Kidney (tissue), 22 donors: ENCODE measurements at places on chromosomes 2 and 18.
A peak's percentile ranks its signal among the peaks of the same experiment; 100 is the strongest.

DNA sequence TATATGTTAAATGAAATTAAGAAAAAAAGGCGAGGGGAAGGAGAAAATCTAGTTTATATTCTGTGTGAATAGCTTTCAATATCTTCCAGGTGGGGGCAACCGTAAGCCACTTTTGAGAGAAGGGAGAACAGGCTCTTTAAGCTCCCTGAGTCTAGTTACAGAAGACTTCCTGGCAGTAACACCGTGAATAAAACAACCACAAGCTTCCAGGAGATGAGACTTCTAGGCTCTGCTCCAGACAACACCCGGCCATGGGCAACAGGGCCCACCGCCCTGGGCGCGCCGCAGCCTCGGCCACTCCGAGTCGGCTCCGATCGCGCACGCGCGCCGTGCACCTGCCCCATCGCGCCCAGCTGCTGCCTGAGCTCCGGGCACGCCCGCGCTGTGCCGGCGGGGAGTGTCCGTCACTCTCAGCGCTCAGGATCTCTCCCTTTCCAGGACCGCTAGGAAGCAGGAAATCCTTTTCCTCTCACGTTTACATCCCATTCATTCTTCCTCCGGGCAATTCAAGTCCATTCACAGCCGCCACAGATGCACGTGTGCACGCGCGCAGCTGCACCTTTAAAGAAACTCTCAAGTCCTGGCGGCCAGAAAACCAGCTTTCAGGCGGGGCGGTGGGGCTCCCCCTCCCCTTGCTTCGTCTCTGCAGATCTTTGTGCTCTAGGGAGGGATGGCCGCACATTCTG, 19.4 kb upstream of the PAX3 start:
- H3K4me1 ChIP-seq, result no peaks in the 10 kb centered on the region
- peaks cover 34% of the 10 kb centered on the region for H3K27me3 ChIP-seq
- H3K36me3 ChIP-seq, result no peaks in the 10 kb centered on the region
- peak; percentile 87 for DNase-seq
- H3K4me3 ChIP-seq, result peak overlapping the region; percentile 74

DNA sequence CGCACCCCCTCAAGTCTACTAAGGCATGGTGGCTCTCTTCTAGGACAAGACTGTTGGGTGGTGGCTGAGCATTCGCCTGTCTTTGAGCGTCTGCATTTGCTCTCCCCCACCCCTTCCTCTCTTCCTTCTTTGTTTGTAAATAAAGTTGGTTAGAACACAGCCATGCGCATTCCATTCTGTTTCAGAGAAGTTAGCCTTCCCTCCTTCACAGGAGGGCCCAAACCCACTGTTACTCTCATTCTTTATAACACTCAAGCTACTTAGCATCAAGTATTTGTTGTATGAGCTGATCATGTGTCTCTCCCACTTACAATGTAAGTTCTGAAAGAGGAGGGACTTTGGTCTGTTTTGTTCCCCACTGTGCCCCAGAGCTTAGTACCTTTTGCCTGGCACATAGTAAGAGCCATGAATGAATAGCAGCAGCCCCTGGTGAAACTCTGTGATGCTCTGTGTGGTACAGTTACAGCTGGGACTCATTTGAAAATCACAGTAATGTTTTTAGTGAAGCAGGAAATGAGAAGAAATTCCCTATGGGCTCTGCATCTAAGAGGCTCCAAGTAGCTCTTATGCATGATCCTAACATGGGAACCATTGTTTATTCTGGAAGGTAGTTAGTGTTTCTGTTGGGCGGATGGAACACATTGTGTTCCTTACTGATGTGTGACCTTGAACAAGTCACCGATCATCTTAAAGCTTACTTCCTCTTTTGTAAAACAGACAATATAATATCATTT, 7.7 kb downstream of the MGAT5 start:
- no peak for DNase-seq
- no peaks in the 10 kb centered on the region for H3K36me3 ChIP-seq
- H3K4me1 ChIP-seq, result no peaks in the 10 kb centered on the region
- no peak overlapping the region for H3K4me3 ChIP-seq
- H3K27me3 ChIP-seq, result no peaks in the 10 kb centered on the region

GRCh38 chr2:190319555-190320498, at the start of gene HIBCH:
TSS of gene HIBCH (minus strand) at chr2:190319826. CDS start at chr2:190319750, 76 bp downstream.
- peaks cover 9% of the 10 kb centered on the region for H3K4me1 ChIP-seq
- peak within 1 kb of the TSS; percentile 96 for H3K4me3 ChIP-seq
- no peaks in the 10 kb centered on the region for H3K27me3 ChIP-seq
- DNase-seq, result peak; percentile 99
- H3K36me3 ChIP-seq, result no peaks in the 10 kb centered on the region
- H3K27ac ChIP-seq, result peak within 1 kb of the TSS; percentile 98

DNA sequence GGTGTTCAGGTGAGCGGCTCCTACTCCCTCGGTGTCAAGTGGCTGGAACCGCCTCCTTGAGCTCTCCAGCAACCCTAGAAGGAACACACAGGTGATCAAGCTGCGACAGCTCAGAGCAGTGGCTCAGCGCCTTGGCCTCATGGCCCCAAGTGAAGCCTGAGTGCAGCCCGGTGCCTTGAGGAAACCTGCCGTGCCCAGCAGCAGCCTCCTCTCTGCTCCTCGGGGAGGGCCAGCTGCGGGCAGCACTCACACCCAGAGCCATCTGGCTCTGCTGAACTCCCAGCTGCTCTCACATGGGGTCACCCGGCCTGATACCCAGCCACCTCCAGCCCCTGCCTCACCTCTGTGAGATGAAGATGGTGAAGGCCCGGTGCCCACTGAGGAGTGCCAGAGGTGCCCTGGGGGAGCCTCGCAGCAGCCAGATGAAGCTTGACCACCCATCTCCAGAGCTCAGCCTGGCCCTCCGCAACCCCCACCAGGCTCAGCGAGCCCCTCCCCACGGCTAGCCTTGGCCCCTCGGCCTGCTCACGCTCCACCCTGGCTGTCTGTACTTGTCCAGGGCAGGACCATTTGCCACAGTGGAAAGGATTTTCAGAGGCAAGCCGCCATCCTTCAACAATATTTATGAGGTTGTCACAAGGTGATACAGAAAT, 70.6 kb upstream of the RAB6C start:
- no peak overlapping the region for H3K4me3 ChIP-seq
- no peaks in the 10 kb centered on the region for H3K27me3 ChIP-seq
- no peak overlapping the region for H3K27ac ChIP-seq
- no peaks in the 10 kb centered on the region for H3K36me3 ChIP-seq
- peak; percentile 31 for DNase-seq

DNA sequence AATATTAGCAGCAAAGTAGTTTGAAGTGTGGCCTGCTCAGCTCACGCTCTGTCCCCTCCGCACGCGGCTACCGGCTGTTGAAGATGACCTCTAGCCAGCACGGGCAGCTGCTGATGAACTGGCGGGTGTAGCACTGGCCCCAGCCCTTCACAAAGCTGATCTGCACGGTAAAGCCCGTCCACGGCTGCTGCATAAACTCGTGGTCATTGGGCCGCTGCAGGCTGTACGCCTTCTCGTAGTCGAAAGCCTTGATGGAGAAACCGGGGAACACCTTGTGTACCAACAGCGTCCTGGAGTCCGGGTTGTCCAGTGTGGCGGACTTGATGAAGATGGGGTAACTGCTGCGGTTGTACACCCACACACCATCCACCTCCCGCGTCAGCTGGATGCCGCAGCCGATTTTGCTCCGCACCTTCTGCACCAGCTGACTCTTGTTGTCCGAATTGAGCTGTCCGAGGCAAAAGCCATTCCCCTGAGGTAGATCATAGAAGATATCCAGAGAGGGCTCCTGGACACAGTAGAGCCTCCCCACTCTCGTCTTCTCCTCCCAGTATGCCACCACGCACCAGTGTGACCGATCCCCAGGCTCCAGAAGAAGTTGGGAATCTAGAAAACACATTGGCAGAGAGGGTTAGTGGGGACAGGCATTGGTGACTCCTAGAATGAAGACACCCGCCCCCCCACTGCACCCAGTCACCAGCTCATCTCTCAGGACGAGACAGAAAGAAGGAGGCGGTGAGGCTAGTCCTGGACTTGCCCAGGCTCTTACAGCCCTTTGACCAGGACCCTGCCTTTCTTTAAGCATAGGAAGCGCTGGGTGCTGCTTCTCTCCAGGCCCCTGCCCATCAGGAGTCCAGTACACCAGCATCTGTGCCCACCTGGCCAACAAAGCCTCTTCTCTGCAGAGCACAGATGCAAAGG, 29.2 kb downstream of the SMAD7 start:
- no peak overlapping the region for H3K4me3 ChIP-seq
- no peak overlapping the region for H3K27ac ChIP-seq
- no peaks in the 10 kb centered on the region for H3K27me3 ChIP-seq
- peaks cover 9% of the 10 kb centered on the region for H3K36me3 ChIP-seq
- H3K4me1 ChIP-seq, result peaks cover 44% of the 10 kb centered on the region

GRCh38 chr18:58819051-58819450, 45.6 kb upstream of the ZNF532 start:
- peak; percentile 43 for DNase-seq
- H3K36me3 ChIP-seq, result no peaks in the 10 kb centered on the region
- H3K27ac ChIP-seq, result no peak overlapping the region
- no peak overlapping the region for H3K4me3 ChIP-seq
- no peaks in the 10 kb centered on the region for H3K4me1 ChIP-seq
- H3K27me3 ChIP-seq, result no peaks in the 10 kb centered on the region

- no peaks in the 10 kb centered on the region for H3K27me3 ChIP-seq
- DNase-seq, result no peak
- H3K4me3 ChIP-seq, result no peak overlapping the region
Observed at GRCh38 chr2:147558620-147559019, 286.2 kb upstream of the ACVR2A start.

- no peak overlapping the region for H3K27ac ChIP-seq
- no peak for DNase-seq
- no peaks in the 10 kb centered on the region for H3K36me3 ChIP-seq
- H3K4me1 ChIP-seq, result no peaks in the 10 kb centered on the region
Observed at GRCh38 chr2:176677746-176678265, 408.6 kb downstream of the MTX2 start.

DNA sequence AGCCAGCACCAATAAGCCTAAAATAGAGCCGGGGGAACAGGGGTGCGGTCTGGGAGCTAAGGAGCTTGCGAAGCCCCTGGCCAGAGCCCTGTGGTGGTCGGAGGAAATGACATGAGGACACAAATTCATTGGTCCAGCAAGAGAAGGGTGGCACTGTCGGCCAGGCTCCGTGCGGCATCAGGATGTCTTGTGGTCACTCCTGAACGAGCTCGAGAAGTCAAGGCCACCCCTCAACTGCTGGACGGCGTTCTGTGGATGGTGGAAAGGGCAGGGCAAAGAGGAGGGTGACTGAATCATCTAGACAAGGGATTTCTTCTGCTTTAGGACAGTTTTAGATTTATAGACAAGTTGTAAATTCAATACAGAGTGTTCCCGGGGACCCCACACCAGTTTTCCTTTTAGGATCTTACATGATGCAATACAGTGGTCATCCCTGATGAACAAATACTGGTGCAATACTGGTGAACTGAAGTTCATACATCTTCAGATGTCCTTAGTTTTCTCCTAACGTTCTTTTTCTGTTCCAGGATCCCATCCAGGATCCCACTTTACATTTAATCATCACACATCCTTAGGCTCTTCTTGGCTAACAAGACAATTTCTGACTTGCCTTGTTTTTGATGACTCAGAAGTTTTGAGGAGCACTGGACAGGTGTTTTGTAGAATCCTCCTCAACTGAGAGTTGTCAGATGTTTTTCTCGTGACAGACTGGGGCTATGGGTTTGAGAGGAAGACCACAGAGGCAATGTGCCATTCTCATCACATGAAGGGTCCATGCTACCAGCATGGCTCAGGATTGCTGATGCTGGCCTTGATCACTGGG, 13.2 kb downstream of the EDAR start:
- peaks cover 2% of the 10 kb centered on the region for H3K4me1 ChIP-seq
- H3K36me3 ChIP-seq, result no peaks in the 10 kb centered on the region
- no peak overlapping the region for H3K4me3 ChIP-seq

DNA sequence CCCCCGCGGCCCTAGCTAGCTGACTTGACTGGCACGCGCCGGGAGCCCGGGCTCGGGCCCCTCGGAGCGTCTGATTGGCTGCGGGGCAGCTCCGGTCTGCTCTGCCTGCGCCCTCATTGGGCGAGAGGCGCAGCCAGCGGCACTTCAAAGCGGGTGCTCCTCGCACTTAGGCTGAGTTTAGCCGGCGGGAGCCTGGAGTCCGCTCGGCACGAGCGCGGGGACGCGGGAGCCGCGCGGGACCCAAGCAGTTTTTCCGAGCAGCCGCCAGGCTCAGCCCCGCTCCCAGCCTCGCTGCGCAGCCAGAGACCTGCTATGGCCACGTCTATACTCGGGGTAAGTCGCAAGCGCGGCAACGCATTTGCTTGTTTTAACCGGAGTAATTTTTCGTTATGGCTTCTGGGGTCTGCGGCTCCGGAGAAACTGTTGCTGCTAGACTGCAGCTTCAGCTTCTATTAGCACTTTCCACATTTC, at the start of gene SP9:
Gene SP9, plus strand, starts transcription at position 174 of the 471 bp plus-strand sequence. Its CDS starts 139 bp downstream, at position 313.
- H3K36me3 ChIP-seq, result no peaks in the 10 kb centered on the region
- no peaks in the 10 kb centered on the region for H3K4me1 ChIP-seq
- no peak for DNase-seq
- H3K27me3 ChIP-seq, result peaks cover 77% of the 10 kb centered on the region
